ENCODE measurements at places on chromosomes 3 and 15. TPM values are rescaled to one million over a fixed set of nuclear protein-coding genes. Genes with fewer than 3 reads are reported as not detected.

The MEIS2 gene
- 9.3 TPM for total RNA-seq

The EXD1 gene
- 0.15 TPM for total RNA-seq

The OR5H14 gene
- total RNA-seq = not detected

The OR4M2 gene
- total RNA-seq = not detected

The NDUFAF3 gene
- 101 TPM for total RNA-seq

DNA sequence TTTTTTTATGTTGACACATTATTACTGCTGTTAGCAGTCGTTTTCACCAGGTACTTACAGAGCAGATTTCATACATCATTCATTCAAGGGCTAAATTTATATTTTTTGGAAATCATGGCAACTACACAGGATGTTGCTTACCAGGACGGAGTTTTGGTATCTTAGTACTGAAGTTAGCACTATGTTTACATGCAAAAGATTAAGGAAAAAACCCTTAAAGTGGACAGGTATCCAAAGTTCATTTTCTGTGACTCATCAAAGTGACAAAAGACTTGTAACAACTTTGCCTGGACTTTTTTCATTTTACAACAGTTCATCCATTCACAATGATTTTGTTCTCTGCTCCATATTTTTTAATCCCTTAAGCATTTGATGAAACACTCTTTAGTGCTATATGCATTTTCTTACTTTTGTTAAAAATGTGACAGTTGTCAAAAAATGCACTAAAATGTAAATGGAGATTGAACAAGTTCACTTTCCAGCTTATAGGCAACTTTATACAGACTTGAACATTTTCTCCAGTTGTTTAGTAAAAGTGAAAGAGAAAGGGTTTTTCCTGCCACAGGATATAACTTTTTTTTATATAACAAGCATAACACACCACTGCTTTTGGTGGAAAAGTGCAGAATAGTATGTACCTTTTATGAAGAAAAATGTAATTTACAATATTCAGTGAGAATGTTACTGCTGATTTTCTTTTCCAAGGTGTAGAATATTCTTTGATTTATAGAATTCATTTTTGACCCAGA, 104.1 kb downstream of the STT3B start:
- no peaks in the 10 kb centered on the region for H3K27me3 ChIP-seq
- no peak for DNase-seq
- peaks cover 5% of the 10 kb centered on the region for H3K36me3 ChIP-seq
- H3K4me1 ChIP-seq = no peaks in the 10 kb centered on the region
- no peak overlapping the region for H3K27ac ChIP-seq
- no peak overlapping the region for H3K4me3 ChIP-seq

GRCh38 chr3:71389911-71390573, 193.5 kb downstream of the FOXP1 start:
- no peaks in the 10 kb centered on the region for H3K4me1 ChIP-seq
- H3K36me3 ChIP-seq = no peaks in the 10 kb centered on the region
- no peak overlapping the region for H3K4me3 ChIP-seq
- H3K27ac ChIP-seq = no peak overlapping the region

GRCh38 chr3:72262736-72263135, 477.8 kb upstream of the PROK2 start:
- H3K27me3 ChIP-seq = no peaks in the 10 kb centered on the region
- DNase-seq = no peak
- H3K27ac ChIP-seq = no peak overlapping the region
- H3K4me3 ChIP-seq = no peak overlapping the region
- H3K36me3 ChIP-seq = no peaks in the 10 kb centered on the region
- no peaks in the 10 kb centered on the region for H3K4me1 ChIP-seq

DNA sequence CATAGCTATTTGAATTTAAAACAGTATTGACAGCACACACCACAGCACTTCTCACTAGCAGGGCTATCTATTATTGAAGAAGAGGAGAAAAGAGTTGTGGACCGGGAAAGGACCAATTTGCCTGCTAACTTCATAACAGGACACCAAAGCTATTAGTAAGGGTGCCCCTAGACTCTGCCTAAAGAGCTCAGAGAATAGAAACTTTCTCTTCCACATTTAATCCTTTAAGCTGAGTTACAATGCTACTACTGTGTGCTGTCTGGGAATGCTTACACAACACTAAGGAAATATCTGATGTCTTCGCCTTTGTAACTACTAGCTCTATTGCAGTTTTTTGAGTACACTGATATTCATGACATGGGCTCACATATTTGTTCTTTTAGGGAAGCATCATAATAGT, 13.5 kb upstream of the AADAC start:
- no peak for DNase-seq
- H3K27ac ChIP-seq = no peak overlapping the region
- no peaks in the 10 kb centered on the region for H3K36me3 ChIP-seq
- H3K4me3 ChIP-seq = no peak overlapping the region
- H3K27me3 ChIP-seq = no peaks in the 10 kb centered on the region
- no peaks in the 10 kb centered on the region for H3K4me1 ChIP-seq

DNA sequence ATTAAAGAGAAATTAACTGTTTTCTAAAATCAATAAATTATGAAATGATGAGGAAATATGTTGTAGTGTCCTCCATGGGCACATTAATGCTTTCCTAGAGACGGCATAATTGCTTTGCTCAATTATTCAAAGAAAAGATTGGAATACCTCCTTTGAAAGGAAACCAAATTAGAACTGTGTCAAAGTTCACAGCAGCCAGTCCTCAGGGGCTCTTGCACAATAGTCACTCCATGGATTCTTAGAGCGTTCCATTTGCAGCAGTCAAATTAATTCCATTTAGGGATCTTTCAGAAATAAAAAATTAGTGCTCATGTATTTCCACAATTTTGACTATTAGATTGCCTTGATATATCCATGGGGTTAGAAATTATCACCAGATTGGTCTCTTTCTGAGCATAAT, 841.6 kb upstream of the DPPA4 start:
- no peak overlapping the region for H3K27ac ChIP-seq
- H3K27me3 ChIP-seq = no peaks in the 10 kb centered on the region
- H3K36me3 ChIP-seq = no peaks in the 10 kb centered on the region
- no peak for DNase-seq
- no peak overlapping the region for H3K4me3 ChIP-seq
- H3K4me1 ChIP-seq = no peaks in the 10 kb centered on the region

- peaks cover 12% of the 10 kb centered on the region for H3K4me1 ChIP-seq
- H3K4me3 ChIP-seq = no peak overlapping the region
- H3K27me3 ChIP-seq = no peaks in the 10 kb centered on the region
These were observed 103.0 kb downstream of the RPL22L1 start for GRCh38 chr3:170766823-170767575.

- H3K4me3 ChIP-seq = no peak overlapping the region
- no peaks in the 10 kb centered on the region for H3K27me3 ChIP-seq
- DNase-seq = no peak
- H3K4me1 ChIP-seq = no peaks in the 10 kb centered on the region
- 0 out of 2 replicates have a peak, but pooled peaks cover 3% of the 10 kb centered on the region for H3K36me3 ChIP-seq
These were observed 40.4 kb downstream of the LYSMD4 start for GRCh38 chr15:99692825-99693224.

Measured in Panc1 (cell line).